ENCODE measurements at places on chromosomes 6 and 20.

DNA sequence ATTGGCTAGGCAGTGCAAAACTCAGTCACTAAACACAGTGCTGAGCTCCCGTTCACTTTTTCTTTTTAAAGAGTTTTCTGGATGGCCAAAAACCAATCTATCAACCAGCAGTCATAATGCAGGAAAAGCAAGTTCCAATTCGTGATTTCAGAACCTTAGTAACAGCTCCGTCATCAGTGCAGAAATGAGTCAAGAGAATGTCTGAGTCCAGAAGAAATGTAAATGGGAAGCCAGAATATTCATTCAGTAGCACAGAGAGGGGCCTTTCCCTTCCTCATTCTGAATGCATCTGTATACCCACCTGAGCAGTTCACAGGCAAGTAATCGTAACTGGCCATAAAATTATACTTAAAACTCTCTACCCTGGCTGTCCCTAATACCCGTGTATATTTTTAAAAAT is 20.4 kb downstream of the HUS1B start:
- DNase-seq: no peak

DNA sequence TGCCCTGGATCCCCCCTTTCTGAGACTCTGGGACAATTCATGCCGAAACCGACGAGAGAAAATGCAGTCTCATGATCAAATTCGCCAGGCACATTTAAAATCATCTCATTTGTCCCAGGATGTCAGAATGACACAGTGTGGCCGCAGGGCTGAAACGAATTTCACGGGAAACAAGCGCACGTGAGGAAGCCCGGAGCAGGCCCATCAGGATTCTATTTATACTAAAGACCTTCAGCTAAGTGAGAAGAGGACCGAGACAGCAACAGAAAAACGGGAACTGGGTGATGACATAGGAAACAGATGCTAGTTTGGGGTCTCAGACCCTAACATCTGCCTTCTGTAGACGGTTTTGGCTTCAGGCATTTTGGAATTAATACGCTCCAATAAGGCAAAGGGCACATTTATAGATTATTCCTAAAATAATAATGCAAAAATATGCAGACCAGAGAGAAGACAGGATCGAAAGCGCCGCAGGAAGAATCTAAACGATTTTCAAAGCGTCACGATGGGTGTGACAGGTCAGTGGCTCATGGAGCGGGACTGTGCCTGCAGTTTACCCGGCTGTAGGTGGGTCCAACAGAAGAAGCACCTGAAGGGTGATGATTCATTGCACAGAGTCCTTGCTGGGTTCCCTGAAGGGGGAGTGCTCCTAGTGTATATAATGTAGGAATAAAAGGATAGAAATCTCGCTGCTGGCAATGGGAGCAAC is 80.8 kb upstream of the MPC1 start:
- no peak for DNase-seq

DNA sequence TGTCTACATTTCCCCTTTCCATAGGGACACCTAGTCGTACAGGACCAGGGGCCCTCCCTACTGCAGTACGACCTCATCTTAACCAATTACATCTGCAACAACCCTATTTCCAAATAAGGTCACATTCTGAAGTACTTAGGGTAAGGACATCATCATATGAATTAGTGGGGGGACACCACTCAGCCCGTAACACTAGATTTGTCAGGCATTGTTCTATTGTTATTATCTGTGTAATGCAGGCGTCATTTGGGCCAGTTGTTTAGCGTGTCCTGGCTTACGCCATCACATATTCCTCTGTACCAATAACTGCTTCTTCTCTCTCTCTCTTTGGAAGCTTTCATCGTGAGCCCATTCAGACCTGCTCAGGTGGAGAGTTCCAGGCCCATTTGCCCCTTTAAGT is 89.3 kb downstream of the CAP2 start:
- DNase-seq: no peak

- DNase-seq: no peak
Observed at GRCh38 chr6:100891079-100891478, 9.9 kb upstream of the ASCC3 start.

- DNase-seq: peak; percentile 25
Observed at GRCh38 chr20:17538517-17539170, 7.5 kb upstream of the BFSP1 start.
